T-cell (primary cell): ENCODE measurements at places on chromosomes 5 and 9.

- no peak for DNase-seq
Measured at GRCh38 chr5:154078272-154078671, 39.5 kb downstream of the MFAP3 start.

DNA sequence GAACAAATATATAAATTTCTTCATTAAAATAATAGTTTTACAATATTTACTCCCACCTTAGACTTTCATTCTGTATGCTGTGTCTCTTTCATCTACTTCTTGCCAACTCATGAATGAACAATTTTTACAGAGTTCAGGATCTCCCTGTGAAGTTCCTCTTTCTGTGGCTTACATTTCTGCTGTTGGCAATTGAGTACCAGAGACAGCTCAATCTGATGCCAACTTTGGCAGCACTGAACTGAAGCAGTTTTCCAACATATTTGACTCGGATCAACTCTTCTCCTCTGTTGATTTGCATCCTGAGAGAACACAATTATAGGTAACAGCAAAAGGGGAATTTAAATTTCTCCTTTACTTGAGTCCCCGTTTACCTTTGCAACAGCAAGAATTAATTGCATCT is 1262.2 kb downstream of the EFNA5 start:
- no peak for DNase-seq

DNA sequence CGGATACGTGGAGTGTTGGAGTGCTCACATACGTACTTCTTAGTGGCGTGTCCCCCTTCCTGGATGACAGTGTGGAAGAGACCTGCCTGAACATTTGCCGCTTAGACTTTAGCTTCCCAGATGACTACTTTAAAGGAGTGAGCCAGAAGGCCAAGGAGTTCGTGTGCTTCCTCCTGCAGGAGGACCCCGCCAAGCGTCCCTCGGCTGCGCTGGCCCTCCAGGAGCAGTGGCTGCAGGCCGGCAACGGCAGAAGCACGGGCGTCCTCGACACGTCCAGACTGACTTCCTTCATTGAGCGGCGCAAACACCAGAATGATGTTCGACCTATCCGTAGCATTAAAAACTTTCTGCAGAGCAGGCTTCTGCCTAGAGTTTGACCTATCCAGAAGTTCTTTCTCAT is 73.5 kb upstream of the OTULINL start:
- no peak for DNase-seq

DNA sequence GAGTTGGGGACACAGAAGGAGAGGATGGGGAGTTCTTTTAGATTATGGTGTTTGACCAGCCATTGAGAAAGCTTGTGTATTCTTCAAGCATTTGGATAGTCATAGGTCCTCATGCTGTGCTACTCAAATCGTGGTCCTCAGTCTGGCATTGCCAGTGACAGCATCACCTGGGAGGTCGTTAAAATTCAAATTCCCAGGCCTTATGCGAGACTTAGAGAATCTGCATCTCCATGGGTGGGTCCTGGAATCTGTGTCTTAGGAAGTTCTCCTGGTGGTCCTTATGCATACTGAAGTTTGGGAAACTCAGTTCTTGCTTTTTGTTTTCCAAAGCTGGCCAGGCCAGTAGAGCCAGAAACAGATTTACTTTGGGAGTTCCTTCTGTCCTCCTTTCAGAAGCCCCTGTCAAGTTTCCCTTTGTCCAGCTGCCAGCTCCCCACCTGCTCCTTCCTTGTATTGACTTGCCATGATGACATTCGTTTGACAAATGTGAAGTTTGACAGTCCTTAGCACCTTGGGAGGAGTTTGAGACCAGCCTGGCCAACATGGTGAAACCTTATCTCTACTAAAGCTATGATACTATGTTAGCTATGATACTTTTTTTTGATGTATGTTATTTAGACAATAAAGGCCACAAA is 95.6 kb downstream of the PALM2AKAP2 start:
- DNase-seq: no peak

DNA sequence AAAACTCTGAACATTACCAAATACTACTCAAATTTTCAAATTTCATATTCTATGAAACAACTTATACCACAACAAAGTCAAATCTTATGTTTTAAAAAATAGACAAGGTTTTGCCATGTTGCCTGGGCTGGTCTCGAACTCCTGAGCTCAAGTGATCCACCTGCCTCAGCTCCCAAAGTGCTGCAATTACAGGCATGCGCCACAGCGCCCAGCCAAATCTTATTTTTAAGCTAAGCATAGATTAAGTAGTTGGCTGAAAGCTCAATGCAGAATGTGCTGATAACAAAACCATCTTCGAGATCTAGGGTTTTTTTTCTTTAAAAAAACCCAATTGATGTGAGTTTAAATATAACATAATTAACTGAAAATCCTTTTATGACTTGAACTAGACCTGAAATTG is 6.4 kb downstream of the LMBRD2 start:
- no peak for DNase-seq

- DNase-seq: no peak
Measured at GRCh38 chr9:135165003-135165711, 77.7 kb downstream of the OLFM1 start.

- no peak for DNase-seq
Measured at GRCh38 chr5:157842185-157842584, 16.8 kb downstream of the CLINT1 start.

GRCh38 chr5:157312492-157312891 is 46.6 kb downstream of the CYFIP2 start:
- peak; percentile 49 for DNase-seq

- no peak for DNase-seq
Measured at GRCh38 chr9:19757745-19758144, 31.1 kb downstream of the SLC24A2 start.

DNA sequence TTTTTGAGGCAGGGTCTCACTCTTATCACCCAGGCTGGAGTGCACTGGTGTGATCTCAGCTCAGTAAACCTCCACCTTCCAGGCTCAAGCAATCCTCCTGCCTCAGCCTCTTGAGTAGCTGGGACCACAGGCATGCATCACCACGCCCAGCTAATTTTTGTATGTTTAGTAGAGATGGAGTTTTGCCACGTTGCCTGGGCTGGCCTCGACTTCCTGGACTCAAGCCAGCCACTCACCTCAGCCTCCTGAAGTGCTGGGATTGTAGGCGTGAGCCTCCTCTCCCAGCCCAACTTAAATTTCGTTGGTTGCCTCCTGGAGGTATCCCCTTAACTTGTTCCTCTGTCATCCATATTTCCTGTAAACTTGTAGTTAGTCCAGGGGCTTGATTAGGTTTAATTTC is 47.2 kb downstream of the RAB24 start:
- DNase-seq: no peak

DNA sequence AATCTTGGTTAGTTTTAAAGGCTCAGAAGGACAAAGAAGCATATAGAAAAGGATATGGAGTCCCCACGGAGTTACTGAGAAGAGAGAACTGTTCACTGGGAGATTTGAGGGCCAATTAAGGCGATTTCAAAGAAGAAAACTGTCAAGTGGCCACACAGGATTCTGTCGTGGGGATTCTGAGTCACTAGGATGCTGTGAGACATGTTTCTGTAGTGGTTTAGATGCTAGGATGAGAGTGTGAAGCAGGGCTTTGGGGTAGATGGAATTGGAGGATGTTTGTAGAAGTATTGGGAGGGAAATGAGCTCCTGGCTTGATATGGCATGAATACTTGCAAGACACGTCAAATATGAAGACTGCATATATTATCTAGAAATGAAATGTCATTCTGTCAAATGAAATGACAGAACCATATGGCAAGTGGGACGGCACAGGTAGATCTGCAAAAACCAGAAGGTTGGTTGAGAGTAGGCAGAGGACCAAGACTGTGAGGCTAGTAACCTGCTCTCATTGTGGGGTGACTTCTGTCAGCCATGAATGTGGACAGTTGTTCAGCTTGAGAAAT is 136.3 kb upstream of the SPRY4 start:
- no peak for DNase-seq

DNA sequence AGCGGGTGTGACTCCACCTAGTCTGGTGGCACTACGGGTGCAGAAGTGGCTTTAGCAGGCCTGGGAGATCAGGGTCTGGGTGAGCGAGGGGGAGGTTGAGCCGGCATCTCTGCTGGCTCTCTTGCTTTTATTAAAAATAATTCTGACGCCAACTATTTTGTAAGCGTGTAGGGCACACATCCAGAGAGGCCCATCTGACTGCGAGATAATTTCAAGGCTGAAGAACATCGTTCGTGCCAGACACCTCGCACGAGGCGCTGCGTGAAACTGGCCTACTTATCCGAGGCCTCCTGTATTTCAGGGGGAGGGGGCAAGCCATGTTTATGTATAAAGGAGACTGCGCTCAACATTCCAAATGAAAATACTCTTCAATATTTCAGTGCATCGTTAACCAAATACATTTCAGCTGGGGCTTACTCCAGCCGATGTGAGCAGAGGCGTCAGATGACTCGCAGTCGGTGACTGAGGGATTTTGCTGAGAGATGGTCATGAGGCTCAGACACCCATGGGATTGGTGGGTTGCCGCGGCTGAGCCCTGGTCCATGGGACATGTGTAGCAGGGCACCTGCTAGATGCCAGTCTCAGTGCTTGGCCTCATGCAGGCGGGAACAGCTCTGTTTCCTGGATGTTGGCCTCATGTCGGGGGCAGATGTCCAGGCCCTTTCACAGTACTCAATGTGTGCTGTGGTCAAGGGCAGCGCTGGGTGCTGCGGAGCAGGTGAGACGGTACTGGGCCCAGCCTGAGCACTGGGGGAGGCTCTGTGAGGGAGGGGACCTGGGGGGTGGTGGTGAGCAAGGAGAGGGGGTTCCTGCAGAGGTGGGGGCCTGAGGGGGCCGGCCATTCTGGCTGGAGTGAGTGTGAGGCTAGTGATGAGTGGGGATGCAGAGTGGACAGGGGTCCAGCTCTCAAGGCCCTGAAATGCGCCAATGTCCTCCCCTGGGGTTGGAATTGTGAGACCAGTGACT is 201.5 kb downstream of the DAB2IP start:
- no peak for DNase-seq

DNA sequence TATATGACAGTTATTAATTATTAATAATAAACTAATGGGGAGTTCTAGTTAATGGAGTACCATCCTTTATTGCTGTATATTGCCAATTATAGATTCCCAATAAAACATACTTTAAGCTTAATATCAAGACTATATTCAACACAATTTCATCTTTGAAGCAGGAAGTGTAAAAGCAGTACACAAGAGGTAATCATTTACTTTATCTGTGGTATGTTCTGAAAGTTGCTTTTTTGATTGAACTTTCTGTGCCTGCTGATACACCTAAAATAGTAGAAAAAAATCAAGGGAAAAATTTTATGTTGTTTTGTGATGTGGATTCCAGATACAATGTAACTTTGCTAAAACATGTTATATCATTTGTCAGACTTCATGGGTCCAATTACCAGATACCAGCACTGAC is 58.0 kb downstream of the ACO1 start:
- no peak for DNase-seq

- DNase-seq: peak; percentile 8
Measured at GRCh38 chr5:179974946-179975712, 67.4 kb upstream of the TBC1D9B start.

DNA sequence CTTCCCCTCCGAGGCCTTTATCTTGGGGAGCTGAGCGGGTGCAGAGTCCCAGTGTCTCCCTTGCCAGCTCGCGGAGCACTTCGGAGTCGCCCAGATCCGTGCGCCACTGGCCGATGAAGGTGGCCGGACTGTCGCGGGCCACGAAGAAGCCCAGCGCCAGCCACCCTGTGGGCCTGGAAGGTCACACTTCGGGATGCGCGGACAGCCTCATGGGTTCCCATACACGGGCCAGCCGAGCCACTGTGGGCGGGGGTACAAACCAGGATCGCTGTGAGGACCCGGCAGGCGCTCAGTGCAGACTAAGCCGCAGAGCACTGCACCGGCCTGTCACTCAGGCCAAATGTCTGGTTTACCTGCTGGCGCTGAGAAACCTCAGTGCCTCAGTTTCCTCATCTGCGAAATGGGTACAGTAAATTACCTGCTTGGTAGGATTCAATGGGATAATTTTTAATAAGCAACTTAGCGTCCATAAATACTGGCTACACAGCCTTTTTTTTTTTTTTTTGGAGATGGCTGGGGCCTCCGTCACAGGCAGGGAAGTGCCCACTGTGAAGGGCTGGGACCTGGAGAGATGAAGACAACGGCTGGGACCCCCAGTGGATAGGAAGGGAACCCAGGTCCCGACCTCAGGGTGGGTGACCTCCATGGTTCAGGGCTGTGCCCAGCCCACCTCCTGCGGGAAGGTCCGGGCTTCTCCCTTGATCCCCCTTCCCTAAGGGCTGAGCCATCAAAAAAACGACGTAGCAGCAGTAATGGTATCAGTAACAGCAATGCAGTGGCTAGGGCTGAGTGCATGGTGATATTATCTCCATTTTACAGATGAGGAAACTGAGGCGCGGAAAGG is 38.7 kb upstream of the CTSV start:
- DNase-seq: no peak

DNA sequence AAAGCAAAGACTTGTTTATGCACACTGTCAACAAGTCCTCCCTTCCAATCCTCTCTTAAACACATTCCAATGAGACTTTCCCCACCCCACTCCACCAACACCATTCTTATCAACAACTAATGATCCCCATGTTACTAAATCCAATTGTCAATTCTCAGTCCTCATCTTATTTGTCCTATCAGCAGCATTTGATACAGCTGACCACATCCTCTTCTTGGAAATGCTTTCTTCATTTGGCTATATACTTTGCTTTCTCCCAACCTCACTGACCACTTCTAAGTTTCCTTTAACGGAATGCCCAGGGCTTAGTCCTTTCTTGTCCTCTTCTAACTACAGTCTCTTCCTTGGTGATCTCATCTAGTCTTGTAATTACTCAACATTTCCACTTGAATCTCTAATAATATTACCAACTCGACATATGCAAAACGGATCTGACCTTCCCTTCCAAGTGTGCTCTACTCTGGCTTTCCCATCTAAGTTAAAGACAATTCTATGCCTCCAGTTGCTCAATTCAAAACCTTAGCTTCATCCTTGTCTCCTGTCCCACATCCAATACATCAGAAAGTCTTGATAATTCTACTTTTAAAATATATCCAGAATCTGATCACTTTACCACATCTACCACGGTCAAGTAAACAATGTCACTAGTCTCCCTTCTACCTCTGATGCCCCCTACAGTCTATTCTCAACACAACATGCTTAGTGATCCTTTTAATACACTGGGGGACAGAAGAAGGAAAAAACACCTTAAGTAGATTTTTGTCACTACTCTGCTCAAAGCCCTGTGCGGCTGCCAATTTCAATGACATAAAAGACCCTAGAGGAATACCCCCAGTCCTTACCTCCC is 25.5 kb downstream of the AGTPBP1 start:
- DNase-seq: no peak

DNA sequence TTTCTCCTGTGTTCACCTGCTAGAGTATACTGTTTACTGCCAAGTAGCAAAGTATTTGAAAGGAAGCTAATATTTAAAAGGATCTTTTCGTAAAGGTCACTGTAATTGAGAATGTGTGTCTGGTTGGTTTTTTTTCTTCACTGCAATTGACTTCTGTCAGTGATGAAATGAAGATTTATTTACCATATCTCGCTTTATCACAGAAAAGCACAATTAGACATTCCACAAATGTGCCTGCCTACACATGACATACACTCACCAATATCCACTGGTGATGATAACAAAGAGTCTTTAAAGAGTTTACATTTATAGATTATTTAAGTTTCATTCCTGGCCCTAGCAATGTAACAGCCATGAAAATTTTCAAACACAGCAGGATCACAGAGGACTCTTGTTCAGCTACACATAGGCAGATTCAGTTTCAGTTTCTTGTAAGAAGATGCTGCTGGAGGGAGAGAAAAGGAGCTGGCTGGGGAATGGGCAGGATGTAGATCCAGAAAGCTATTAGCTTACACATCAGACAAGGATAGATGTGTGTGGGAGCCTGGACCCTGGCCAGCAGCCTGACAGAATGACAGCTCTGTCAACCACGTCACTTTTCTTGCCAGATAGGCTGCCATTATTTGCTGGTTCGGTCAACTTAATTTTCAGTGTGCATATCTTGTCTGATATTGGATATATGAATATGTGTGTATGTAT is 104.0 kb downstream of the GDNF start:
- no peak for DNase-seq
